Caco-2 (cell line): ENCODE measurements at places on chromosomes 6 and 20. TPM values are rescaled to one million over a fixed set of nuclear protein-coding genes. Genes with fewer than 3 reads are reported as not detected.

DNA sequence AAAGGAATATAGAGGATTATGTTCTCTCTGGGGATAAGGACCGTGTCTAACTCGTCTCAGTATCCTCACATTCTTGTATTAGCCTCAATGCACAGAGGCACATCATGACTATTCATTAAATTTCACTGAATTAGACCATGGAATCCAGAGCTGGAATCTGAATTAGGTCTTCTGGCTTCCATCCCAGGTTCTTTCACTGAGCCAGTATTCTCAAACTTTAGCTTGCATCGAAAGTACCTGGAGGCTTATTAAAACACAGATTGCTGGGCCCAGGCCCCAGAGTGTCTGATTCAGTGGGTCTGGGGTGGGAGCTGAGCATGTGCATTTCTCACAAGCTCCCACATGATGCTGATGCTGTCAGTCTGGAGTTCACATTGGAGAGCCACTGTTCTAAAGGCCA lies 142.0 kb downstream of the UST start:
- no peaks in the 10 kb centered on the region for H3K27me3 ChIP-seq
- H3K27ac ChIP-seq = no peak overlapping the region
- no peaks in the 10 kb centered on the region for H3K4me1 ChIP-seq

GRCh38 chr20:1266167-1266973 lies at the start of gene SNPH:
TSS of gene SNPH (plus strand) at chr20:1266294. CDS start at chr20:1296240, 29,946 bp downstream.
- H3K36me3 ChIP-seq = no peaks in the 10 kb centered on the region
- peak; percentile 55 for DNase-seq
- H3K27me3 ChIP-seq = no peaks in the 10 kb centered on the region
- H3K27ac ChIP-seq = no peak within 1 kb of the TSS
- peak within 1 kb of the TSS; percentile 61 for H3K4me3 ChIP-seq
- H3K4me1 ChIP-seq = no peaks in the 10 kb centered on the region

DNA sequence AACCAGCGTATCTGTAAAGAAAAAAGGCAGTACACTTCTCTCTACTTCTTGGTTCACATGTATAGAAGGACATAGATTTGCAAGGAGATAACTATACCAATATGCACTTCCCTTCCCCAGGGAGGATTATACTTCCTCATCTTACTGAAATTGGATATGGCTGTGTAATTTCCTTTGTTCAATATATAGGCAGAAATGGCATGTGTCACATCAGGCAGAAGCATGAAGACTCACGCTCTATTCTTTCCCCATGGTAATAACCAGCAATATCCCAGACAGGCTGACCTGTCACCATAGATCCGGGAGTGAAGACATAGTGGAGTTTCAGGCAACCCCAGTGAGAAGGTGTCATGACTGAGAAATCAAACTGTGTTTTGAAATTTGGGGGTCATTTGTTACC lies 518.3 kb downstream of the KIF16B start:
- H3K27me3 ChIP-seq = no peaks in the 10 kb centered on the region
- no peaks in the 10 kb centered on the region for H3K36me3 ChIP-seq
- DNase-seq = no peak
- H3K4me3 ChIP-seq = no peak overlapping the region

DNA sequence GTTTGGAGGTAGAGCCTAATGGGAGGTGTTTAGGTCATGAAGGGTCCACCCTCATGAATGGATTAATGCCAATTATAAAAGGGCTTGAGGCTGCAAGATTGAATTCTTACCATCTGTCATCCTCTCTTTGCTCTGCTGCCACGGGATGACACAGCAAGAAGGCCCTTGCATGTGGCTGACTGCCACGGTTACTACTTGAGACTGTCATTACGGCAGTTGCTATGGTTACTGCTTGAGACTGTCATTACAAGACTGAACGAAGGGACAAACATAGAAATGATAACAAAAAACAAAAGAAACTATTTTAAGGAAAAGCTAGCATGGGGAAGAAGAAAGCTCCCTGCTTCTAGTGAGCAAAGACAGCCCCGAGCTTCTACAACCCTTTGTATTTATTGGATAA lies 715.0 kb downstream of the TFAP2A start:
- no peak overlapping the region for H3K4me3 ChIP-seq
- no peaks in the 10 kb centered on the region for H3K27me3 ChIP-seq
- no peak for DNase-seq
- no peak overlapping the region for H3K27ac ChIP-seq
- H3K4me1 ChIP-seq = no peaks in the 10 kb centered on the region
- no peaks in the 10 kb centered on the region; the same call in 1 of the 2 replicates for H3K36me3 ChIP-seq

DNA sequence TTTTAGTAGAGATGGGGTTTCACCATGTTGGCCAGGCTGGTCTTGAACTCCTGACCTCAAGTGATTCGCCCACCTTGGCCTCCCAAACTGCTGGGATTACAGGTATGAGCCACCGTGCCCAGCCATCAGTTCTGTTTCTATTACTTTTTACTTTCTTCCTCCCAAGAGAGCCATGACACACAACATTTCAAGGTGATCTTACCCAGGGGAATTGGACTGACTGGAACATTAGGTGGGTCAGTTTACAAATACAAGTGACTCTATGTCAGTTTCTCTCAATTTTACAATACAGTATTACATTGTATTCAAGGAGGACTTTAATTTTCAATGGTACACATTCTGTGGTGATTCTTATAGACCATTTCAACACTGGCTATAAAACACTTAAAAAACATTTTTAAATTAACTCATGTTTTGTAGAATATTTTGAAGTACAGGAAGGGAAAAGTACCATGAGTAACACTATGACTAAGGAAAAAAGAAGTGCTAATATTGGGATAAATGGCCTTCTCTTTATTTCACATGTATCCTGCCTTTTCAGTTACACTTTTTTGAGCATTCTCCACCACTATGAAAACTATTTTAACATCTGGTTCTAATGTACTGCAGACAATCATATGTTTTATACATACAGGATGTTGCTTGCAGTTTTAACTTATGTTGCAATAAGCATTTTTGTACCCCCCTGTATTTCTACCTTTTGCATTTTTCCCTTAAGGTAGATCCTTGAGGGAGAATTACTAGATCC lies 8.4 kb downstream of the TPBG start:
- no peaks in the 10 kb centered on the region for H3K36me3 ChIP-seq
- no peaks in the 10 kb centered on the region for H3K27me3 ChIP-seq
- DNase-seq = no peak
- H3K4me1 ChIP-seq = no peaks in the 10 kb centered on the region

DNA sequence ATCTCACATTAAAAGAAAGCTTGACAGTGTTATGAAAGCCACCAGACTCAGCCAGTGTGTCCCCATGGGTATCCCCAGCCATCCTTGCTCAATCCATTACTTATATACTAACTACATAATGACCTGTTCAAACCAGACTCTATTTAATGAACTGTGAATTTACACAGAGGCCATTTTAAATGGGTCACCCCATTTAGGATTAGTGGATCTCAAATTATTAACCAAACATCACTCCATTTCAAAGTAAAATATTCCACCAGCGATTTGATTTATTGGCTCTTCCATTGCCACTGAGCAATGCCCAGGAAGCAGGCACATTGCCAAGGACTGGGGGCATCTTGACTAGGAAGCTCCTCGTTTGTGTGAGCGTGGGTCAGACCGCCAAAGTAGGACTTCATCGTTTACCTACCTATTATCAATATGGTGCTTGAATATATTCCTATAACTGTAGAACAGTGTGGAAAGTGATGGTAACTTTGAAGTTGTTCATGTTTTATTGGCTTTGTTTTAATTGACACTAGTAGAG lies 15.5 kb upstream of the NPEPL1 start:
- H3K36me3 ChIP-seq = peaks cover 3% of the 10 kb centered on the region; the same call in 1 of the 2 replicates
- DNase-seq = no peak
- H3K4me1 ChIP-seq = no peaks in the 10 kb centered on the region
- H3K27ac ChIP-seq = no peak overlapping the region

DNA sequence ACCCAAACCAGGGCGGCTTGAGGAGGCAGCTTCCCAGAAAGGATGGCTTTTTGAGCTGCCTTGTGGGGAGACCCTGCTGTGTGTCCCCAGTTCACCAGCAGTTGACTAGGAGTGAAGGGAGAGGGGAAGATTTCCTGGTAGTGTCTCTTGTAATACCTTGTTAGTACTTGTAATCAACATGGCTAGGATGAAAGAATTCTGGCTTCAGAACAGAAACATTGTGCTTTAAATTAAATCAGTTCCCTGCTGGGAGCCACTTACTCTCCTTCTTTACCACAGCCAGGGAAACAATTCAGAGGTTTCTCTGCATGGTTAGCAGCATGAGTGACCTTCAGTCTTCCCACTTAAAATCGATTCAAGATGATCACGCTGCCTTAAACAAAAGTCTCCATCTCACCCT lies 525.4 kb upstream of the ID4 start:
- no peaks in the 10 kb centered on the region for H3K4me1 ChIP-seq
- no peak overlapping the region for H3K27ac ChIP-seq
- no peaks in the 10 kb centered on the region for H3K36me3 ChIP-seq
- no peaks in the 10 kb centered on the region for H3K27me3 ChIP-seq
- DNase-seq = no peak

- H3K27me3 ChIP-seq = no peaks in the 10 kb centered on the region
- no peak for DNase-seq
- no peak overlapping the region for H3K4me3 ChIP-seq
- H3K36me3 ChIP-seq = no peaks in the 10 kb centered on the region
- H3K27ac ChIP-seq = no peak overlapping the region
- no peaks in the 10 kb centered on the region for H3K4me1 ChIP-seq
Measured at GRCh38 chr6:22029171-22029570, 267.7 kb downstream of the PRL start.

DNA sequence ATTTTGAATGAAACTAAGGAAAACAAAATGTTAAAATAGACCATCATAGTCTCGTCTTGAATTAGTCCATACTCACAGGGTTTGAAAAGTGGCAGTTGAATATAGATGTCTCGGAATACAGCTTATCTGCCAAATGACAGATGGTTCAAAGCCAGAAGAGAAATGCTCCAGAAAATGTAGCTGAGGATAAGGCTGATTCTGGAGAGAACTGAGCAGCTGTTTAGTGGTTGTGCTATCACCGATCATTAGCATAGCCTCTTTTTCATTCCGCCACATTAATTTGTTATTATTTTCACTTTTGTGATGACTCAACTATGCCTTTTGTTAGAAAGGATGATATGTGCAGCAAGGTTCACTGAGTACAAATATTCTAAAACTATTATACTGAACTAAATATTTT lies 390.2 kb upstream of the MAN1A1 start:
- no peak overlapping the region for H3K4me3 ChIP-seq
- no peak overlapping the region for H3K27ac ChIP-seq
- no peaks in the 10 kb centered on the region for H3K4me1 ChIP-seq
- DNase-seq = no peak

IMPG1 gene
- not detected in 2 replicates for total RNA-seq
